Colonic mucosa (tissue), 4 donors: ENCODE measurements at places on chromosomes 5 and 9. TPM values are rescaled to one million over a fixed set of nuclear protein-coding genes. Genes with fewer than 3 reads are reported as not detected.

The LCN9 gene
- total RNA-seq, result not detected

The THBS4 gene
- 9.1 TPM for total RNA-seq

- DNase-seq, result no peak
Observed at GRCh38 chr5:71529682-71530081, 57.5 kb upstream of the MCCC2 start.

DNA sequence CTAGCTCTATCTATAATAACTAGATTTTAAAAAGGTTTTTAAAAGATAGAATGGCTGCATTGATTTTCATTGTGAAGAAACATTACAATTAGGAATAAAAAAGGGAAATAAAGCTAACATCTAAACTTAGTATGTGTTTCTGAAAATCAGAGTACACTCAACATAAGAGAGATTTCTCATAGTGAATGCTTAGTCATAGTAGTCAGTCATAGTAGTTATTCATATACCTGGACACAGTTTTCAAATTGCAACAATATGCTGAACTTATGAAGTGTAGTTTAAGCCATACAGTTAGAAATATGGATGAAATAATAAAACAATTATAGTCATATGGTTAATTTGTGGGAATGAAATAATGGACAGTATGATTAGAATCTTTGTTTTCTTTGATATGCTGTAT, 273.0 kb upstream of the CTNND2 start:
- DNase-seq, result no peak

GRCh38 chr5:81972492-81972783, 615 bp downstream of the ATG10 start:
- no peak for DNase-seq
